ENCODE measurements at places on chromosomes 16 and 17. TPM values are rescaled to one million over a fixed set of nuclear protein-coding genes. Genes with fewer than 3 reads are reported as not detected.

Gene SLC5A11
- total RNA-seq: 4.1 TPM

Gene CHST5
- not detected for total RNA-seq

- DNase-seq: peak; percentile 52
- H3K36me3 ChIP-seq: no peaks in the 10 kb centered on the region
- H3K4me1 ChIP-seq: no peaks in the 10 kb centered on the region
- H3K27me3 ChIP-seq: no peaks in the 10 kb centered on the region
These were observed 15.7 kb downstream of the CAVIN1 start for GRCh38 chr17:42407289-42407836.

DNA sequence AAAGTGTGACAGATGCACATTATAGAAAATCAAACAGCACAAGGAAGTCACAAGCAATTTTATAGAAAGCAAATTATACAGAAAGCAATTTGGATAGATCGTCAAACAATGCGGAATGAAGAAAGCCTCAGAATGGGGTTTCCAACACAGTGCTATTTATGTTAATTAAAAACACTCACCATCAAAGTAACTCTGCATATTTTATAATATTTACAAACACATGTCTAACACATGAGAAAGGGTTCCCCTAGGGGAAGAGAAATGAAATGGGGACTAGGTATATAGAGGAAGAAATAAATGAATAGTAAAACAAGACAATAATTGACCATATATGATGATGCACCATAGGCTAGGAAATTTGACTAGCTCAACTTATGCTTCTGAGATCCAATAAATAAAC, 171.2 kb upstream of the XYLT1 start:
- H3K4me1 ChIP-seq: no peaks in the 10 kb centered on the region
- no peak for DNase-seq
- no peak overlapping the region for H3K27ac ChIP-seq
- no peak overlapping the region for H3K4me3 ChIP-seq

DNA sequence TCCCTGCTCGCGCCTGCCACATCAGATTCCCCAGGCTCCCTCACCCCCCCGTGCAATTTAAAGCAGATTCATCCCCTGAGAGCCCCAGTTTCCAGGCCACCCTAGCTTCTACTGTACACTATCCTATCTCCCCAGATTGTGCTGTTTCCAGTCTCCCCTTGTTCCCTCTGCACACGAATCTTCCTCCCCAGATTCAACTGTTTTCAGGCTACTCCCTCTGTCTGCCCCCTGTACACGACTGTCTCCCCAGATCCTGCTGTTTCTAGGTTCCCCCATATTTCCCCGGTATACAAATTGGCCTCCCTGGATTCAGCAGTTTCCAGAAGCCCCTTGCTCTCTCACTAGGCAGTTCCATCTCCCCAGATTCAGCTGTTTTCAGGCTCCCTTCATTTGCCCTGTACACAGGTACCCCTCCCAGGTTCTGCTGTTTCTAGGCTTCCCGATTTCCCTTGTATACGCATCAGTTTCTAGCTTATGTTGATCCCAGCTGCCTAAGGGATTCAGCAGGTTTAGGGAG, 22.9 kb downstream of the COPZ2 start:
- peaks cover 8% of the 10 kb centered on the region for H3K4me1 ChIP-seq
- no peaks in the 10 kb centered on the region for H3K27me3 ChIP-seq
- no peak overlapping the region for H3K4me3 ChIP-seq
- no peak overlapping the region for H3K27ac ChIP-seq

DNA sequence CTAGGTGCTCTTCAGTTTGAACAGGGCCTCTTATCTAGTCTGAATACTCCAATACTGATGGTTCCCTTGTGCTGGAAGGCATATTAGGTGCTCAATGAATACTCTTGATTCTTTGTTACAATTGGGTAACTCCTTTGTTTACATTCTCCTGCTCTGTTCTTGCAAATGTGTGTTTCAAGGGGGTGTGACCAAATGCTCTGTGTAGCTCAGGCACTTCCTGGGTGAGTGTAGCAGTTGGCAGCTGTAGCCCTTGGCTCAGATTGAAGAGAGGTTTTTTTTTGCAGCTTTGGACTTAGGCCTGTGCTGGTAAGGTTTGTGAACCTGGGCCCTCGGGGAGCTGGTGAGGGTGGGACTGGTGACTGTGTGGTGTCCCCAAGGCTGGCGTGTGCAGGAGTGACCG, 20.2 kb downstream of the TBCD start:
- peaks cover 6% of the 10 kb centered on the region for H3K36me3 ChIP-seq
- H3K4me3 ChIP-seq: no peak overlapping the region
- H3K4me1 ChIP-seq: peaks cover 19% of the 10 kb centered on the region
- no peaks in the 10 kb centered on the region for H3K27me3 ChIP-seq

Measured in liver (tissue), 10 donors.